Kidney capillary endothelial cell (primary cell): ENCODE measurements at places on chromosomes 2 and 18.
A peak's percentile ranks its signal among the peaks of the same experiment; 100 is the strongest.

DNA sequence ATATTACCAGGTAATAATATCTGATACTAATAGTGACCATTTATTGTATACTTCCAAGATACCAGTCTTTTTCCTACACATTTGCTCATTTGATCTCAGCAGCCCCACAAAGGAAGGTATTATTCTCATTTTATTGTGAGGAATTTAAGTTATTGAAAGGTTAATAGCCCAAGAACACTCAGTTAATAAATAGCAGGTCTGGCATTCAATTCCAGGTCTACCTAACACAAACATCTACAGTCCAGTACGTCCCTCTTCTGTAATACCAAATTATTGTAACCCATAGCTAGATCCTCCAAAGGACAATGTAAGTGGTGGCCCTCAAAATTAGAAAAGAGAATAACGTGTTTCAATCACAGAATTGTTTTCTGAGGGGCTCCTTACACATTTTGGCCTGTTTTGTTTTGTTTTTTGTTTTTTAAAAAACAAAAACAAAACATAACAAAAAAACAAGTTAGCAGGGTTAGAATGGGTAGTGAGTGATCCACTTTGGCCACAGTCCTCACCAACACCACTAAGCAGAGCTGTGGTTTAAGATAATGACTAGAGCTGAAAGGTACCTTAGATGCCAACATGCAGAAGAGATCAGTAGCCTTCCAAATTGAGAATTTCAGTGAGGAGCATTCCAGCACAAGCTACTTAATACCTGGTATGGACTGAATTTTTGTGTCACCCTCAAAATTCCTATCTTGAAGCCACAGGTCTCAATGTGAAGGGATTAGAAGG lies 137.5 kb downstream of the DYM start:
- no peak for DNase-seq

- DNase-seq: peak; percentile 57
Observed at GRCh38 chr2:209425471-209426071, 1.7 kb downstream of the MAP2 start.

DNA sequence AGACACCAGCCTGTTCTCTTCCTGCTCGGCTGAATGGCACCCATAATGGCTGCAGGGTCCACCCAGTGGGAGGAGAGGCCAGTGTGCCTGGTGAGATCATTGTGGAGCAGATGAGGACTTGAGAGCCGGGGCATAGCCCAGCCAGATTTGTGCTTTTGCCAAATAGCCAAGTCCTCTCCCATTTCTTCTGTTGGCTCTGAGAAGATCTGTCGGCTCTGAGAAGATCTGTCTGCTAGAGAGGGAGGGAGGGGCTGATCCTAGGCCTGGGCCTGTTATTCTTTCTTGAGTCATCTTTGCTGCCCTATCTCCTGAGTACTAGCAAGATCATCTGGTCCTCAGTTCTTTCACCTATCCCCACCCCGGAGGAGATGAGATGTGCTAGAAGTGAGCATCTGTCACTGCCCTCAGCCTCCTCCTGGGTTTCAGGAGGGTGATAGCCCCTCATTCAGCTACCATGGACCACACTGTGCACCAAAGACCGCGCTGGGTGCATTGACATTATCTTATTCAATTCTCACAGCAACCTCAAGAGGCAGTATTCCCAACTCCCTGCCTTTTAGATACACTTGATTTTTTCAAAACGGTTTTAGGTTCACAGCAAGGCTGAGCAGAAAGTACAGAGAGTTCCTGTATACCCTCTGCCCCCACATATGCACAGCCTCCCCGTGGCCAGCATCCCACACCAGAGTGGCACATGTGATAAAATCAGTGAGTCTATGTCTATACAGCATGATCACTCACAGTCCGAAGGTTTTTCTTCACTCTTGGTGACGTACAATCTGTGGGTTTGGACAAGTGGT lies 98.6 kb downstream of the CAPN13 start:
- DNase-seq: no peak

DNA sequence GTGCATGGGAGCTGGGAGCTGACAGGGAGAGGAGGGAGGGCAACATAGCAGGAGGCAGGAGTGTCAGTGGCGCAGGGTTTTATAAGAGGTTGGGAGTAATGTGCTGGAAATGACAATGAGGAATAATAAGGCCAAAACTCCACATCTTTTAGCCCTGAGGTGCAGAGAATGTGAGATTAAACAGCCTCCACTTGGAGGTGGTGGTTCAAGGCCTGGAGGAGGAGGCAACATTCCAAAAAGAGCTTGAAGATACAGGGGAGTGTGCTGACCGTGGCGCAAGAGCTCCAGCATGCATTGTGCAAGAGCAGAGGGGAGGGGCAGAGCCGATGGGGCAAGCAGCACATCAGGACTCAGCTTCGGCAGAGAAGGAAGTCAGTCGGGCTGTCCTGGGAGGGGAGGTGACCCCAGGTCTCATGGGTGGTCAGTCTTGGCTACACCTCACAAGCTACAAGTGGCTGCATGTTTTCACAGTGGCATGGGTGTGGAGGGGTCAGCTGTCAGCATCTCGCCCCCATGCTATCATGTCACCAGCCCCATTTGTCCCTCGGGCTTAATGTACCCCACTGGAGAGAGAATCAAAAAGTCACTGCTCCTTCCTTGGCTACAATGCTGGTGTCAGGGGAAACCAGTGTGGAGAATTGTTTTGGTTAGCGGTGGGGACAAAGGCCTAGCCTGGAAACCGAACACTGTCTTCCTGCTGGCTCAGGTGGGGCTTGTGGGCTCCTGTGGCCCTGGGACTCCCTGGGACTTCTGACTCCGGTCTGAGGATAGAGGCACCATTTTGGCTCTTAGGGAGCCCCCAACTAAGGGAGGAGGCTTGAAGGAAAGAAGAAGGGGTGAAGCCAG lies 208.0 kb downstream of the ZFP36L2 start:
- DNase-seq: no peak

GRCh38 chr18:29176681-29177080 lies 999.8 kb upstream of the CDH2 start:
- no peak for DNase-seq

DNA sequence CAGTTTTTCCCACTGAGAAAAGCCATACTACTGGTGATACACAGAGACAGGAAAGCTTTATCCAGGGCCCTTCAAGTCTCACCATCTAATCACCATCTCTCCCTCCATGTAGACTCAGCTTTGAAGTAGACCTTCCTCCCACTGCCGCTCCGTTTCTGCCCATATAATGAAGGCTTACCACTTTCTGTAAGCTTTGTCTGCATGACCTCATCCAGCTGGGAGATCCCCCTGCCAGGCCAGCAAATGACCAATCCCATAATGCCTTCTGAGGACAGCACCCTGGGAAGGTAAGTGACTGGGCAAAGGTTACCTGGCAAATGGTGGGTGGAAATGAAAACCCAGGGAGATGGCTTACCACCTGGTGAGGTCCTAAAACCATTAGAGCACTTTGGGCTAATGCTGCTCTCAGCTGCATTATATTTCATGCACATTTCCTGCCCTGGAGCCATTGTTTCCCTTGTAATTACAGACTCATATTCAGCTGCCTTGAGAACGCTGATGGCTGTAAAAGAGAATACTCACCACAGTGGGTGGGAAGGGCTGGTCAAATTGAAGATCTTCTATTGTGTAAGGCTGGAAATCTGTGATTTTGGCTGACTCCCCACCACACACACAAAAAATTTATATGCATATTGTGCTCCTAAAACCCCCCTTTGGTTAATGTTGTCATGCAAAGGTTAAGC lies 350.7 kb upstream of the SYT4 start:
- DNase-seq: no peak

DNA sequence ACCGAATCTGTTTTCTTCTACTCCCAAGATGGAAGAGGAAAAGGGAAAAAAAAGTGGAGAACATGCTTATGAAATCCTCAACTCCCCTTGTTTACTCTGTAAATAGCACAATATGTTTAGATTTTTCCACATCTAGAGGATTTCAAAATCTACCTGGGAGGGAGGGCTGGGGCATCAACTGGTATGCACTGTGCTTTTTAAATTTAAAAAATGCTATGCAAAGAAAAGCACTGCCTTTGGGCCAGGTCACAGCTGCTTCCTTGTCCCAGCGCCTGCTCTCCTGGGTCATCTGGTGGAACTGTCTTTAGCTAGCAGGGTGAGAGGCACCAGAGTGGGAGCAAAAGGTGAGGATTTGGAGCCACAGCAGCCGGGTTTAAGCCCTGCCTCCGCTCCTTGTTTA lies 88.2 kb upstream of the BOD1L2 start:
- no peak for DNase-seq

GRCh38 chr2:46326231-46326980 lies 29.2 kb downstream of the EPAS1 start:
- DNase-seq: no peak

- no peak for DNase-seq
Observed at GRCh38 chr2:62589691-62590356, 83.8 kb upstream of the TMEM17 start.

DNA sequence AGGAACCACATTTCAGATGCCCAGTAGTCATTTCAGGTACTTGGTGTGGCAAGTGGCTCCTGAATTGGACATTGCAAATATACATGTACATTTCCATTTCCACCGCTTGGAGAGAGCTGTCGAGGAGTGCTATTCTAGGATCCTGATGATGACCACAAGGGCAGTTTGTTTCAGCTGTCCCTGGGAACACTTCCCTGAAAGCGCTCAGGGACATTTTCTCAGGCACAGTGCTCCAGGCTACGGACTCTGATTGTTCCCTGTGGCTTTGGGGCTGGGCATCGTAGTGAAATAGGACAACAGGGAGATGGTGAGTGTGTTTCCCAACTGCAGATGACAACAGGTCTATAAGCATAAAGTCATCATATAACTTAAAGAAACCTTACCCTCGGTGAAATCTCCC lies 3.1 kb downstream of the DBI start:
- DNase-seq: no peak

DNA sequence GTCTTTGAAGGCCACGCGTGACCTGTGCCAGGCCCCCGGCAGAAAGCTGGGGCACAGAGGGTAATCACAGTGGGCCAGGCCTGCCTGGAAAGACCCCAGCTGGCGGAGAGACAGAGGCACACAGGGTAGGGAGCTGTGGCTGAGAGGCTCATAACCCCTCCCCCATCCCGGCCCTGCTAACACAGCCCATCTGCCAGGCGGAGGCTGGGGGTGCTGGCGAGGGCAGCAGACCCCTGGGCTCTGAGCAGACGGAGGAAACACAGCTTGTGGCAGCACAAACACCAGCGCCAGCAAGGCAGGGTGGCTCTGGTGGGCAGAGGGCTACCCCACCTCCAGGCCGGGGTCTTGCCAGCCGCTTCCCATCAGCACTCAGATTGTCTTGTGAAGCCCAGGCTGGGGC lies 19.0 kb downstream of the HS6ST1 start:
- no peak for DNase-seq

DNA sequence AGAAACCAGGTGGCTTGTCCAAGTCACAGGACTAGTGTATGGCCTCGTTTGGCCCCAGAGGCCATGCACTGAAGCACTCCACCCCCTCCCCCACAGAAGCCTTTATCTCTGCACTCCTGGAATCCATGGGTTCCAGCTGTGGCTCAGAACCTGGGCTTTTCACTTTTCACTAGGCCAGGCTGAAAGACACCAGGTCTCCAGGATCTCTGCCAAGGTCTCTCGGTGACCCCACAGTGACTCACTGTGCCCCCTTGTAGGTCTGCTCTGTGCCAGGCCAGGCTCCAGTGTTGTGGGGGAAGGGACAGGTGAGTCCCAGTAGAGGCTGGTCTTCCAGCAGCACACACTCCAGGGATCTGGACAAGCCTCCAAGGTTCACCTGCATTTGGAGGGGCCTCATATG lies 31.0 kb upstream of the GLI2 start:
- DNase-seq: no peak

DNA sequence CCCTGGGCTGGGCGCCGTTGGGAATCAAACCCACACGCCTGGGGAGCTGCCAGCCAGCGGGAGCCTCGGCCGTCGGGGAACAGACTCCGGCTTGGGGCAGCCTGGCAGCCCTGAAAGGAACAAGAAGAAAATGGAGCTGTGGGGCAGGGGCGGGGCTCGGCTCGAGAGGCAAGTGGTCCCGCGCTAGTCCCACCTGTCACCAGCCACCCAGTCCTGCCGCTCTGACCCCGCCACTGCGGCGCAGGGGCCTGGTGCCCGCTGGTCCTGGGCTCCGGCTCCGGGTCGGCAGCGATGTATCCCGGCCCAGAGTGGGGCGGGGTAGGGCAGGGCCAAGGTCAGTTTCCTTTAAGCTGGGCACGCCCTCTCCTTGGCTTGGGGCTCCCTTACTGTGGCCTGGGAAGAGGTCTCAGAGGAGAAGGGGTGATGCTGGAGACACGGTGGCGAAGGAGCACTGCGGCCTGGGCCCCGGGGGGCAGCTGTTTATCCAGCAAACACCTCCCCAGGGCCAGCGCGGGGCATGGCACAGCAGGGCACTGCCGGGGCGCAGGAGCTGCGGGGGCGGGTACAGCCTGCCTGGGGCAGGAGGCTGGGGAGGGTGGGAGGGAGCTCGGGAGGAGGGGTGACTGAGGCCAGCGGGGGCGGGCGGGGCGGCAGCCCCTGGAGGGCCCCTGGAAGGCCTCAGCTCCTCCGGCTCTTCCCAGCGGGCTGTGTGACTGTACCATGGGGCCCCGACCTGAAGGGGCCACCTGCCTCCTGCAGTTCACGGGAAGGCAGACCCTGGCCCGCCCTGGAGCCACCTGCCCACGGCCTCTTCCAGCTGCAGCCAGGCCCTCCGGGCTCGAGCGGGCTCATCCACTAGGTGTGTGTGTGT lies 15.6 kb downstream of the ODC1 start:
- DNase-seq: no peak

DNA sequence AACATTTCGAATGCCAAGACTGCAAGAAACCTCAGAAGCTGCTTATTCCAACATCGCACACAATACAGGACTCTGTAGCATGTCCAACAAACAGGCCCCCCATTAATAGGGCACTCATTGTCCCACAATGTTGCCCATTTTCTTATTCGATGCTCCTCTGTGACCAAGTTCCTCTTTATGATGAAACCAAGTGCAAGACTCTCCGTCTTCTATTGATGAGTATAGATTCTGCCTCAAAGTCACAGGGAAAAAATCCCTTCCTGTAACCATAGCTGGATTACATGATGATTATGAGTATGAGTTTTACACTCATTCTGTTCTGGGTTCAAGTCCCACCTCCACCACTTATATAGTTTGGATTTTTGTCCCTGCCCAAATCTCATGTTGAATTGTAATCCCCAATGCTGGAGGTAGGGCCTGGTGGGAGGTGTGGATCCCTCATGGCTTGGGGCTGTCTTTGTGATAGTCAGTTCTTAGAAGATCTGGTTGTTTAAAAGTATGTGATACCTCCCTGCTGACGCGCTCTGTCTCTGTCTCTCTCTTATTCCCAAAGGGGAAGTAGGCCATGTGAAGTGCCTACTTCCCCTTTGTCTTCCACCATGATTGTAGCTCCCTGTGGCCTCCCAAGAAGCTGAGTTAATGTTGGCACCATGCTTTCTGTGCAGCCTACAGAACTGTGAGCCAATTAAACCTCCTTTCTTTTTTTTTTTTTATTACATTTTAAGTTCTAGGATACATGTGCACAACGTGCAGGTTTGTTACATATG lies 148.7 kb downstream of the OSR1 start:
- no peak for DNase-seq
